ENCODE measurements at places on chromosomes 2 and 18.

DNA sequence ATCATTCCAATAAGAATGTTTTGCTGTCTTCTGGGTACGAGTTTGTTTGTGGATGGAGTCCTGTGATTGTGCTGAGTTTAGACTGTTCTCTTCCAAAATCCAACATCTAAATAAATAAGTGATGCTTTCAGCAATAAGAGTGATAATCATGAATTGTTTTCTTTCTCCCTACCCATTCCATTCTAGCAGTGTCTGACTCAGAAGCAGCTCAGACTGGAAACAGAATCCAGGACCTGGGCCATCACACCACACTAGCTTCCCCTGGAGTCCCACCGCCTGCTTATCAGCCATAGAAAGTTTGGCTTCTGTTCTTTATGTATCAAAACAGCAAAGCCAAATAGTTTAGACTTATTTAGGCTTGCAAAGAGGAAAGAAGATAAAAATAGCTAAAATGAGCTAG is 76.4 kb upstream of the CNGA3 start:
- no peak for DNase-seq

DNA sequence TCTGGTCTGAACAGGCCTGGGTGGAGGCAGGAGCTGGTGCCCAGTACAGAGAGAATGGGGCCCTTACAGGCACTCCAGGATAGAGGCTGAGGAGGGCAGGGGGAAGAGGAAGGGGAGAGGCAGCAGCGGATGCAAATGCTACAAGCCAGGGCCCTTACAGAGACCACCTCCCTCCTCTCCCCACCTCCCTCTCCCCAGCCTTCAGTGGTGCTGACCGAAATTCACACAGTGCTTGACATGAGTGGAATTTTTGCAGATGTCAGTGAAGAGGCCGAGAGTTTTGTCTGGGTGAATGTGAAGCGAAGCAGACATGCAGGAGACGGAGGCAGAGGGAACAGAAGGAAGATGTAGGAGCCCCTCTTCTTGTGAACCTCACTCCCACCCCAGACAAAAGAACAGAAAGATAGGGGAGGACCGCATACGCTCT is 31.9 kb downstream of the CIB4 start:
- no peak for DNase-seq

- DNase-seq: no peak
Measured at GRCh38 chr2:134883552-134884293, 34.9 kb upstream of the CCNT2 start.

GRCh38 chr2:56199492-56199891 is 15.7 kb downstream of the CCDC85A start:
- DNase-seq: no peak

DNA sequence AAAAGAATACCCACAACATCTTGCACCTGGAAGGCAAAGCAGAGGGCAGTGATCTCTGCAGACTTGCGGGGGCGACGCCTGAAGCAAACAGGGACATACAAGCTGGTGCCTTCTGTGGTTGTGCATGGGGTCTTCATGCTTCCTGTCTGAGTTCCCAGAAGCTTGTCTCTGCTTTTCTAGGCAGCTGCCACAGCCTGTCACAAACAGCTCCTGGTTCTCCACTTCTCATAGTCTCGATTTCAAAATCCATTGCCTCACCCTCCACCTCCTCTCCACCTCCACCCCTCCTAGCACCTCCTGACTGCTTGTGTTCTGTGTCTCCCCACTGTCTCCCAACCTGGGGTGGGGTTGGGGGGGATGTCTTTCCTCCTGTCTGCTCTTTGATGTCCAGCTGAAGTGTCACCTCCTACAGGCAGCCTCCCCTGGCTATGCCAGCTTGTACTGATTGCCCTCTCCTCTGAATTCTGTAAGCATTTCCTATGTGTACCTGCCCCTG is 1.7 kb upstream of the PROC start:
- no peak for DNase-seq

DNA sequence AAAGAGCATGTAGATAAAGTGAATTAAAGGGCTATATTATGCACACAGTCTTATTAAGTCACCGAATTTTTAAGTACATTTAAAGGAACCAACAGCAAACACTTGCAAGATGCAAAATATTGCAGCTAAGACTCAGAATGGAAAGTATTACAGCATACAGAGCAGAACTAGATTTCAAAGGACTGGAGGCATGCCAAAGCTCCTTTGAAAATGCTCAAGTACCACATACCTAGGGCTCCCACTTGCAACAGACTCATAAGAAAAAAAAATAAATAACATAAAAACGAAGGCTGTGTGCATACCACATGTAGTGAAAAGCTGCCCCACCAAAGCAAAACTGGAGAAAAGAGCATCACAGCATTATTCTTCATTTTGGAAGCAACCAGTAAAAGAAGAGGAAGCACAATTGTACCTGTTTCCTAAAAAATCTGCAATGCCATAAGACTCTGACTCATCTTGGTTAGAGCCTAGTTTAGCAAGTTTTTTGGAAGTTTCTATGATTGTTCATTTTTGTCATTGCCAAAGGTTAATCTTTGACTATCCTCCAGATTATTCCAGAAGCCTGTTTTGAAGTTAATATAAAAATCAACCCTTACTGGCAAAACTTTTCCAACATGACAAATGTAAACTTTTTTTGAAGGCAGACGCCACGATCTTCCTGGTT is 306.0 kb upstream of the COL3A1 start:
- DNase-seq: no peak

DNA sequence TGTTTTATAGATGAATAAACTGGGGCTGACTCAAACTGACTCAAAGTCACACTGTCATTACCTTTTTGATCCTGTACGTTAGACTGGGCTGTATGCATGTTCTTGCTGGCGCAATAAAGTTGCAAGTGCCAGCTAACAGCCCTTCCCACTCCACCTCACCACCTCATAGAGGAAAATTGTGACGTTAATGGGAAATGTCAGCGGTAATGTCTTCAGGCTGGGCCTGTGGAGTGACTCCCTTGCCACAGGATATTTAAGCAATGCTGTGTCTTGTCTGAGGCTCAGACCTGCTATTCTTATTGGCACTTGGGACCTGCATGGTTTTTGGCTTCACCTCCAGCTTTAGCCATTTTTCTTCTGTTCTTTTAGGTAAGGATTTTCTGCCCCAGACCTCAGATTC is 25.2 kb upstream of the CASP10 start:
- no peak for DNase-seq

- DNase-seq: no peak
Measured at GRCh38 chr2:210873631-210874030, 317.2 kb downstream of the CPS1 start.

- no peak for DNase-seq
Measured at GRCh38 chr2:230660294-230661060, 52.2 kb upstream of the CAB39 start.

- no peak for DNase-seq
Measured at GRCh38 chr2:32617599-32618189, 10.2 kb upstream of the TTC27 start.

- DNase-seq: no peak
Measured at GRCh38 chr18:68284236-68284780, 430.6 kb downstream of the TMX3 start.

GRCh38 chr2:178865999-178866398 is 58.8 kb upstream of the TTN start:
- no peak for DNase-seq

DNA sequence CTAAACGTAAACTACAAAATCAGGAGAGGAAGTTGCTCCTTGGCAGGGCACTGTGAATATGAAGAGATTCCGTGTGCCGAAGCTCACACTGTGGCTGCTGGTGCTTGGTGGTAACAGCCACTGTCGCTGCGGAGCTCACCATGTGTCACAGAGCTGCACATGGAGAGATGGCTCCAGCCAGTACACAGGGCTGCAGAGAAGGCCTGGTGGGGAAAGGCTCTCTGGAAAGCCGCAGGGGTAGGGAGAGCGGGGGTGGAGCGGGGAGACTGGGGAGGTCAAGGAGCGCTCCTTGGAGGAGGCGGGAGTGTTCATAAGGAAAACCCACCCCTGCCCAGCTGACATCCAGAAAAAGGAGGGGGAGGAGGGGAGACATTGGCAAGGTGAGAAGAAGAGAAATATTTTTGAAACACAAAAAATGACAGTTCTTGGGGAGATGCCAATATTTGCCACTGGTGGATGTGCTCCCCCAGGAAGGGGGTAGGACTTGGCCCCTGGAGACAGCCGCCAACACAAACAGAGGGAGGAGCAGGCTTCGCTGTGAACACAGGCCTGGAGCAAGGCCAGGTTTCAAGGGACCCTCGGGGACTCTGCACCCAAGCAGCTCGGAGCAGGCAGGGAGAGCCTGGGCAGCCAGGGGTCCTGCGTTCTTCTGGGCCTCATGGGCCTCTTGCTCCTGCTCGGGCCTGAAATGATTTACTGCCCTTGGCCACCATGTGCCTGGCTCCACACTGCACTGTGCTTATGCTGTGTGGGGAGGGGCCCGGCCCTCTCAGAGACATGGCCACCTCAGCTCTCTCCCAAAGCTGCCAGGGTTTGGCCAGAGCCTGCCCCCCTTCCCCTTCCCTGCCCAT is 102.6 kb upstream of the GLI2 start:
- no peak for DNase-seq

DNA sequence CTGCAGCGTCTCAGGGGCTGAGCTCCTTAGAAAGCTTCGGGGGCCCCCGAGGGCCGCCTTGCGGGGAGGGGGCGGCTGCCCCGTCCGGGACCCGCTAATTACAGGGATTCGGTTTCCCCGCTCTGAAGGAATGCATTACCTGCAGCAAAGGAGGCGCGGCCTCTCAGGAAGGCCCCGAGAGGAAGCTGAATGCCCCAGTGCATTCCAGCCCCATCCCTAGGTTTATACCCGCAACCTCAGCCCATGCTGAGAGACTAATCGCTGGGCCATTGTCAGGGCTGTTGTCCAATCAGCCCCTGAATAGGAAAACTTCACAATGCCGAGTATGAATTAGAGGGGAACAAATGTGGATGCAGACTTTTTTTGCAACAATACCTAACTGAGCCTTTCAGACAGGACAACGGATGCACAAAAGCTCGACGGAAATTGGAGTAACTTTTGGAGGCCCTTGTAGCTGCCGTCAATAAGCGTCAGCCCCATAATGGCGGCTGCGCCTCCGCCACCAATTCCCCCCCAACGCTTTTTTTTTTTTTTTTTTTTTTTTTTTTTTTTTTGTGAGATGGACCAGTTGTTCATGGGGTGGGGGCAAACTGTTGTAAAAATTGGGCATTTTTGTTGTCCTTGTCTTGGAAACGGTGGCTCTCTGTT is 138.6 kb upstream of the SIX3 start:
- no peak for DNase-seq

- no peak for DNase-seq
Measured at GRCh38 chr2:51111532-51111931, 79.6 kb upstream of the NRXN1 start.

GRCh38 chr2:120594856-120595685 is 140.6 kb upstream of the GLI2 start:
- DNase-seq: no peak

- no peak for DNase-seq
Measured at GRCh38 chr18:38941711-38942561, 1376.3 kb upstream of the CELF4 start.

GRCh38 chr2:165055082-165055851 is 99.9 kb upstream of the SLC38A11 start:
- no peak for DNase-seq

- no peak for DNase-seq
Measured at GRCh38 chr18:25895518-25895917, 194.9 kb downstream of the SS18 start.

DNA sequence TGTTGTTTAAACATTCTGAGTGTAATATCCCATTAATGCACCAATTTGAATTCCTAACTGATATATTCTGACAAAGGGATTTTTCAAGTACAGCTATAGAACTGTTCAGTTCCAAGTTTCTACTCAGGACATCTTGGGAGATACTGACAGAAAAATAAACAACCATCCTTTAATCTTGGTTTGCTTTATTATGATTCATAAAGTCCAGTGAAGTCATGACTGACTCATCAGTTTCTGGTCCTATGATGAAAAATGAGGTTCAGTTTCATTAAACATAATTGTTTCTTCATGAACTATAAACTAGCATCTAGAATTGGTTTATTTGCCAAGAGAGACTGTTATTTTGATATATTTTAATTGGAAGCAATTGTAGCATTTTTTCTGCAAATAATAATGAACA is 896.2 kb downstream of the CCDC85A start:
- no peak for DNase-seq

DNA sequence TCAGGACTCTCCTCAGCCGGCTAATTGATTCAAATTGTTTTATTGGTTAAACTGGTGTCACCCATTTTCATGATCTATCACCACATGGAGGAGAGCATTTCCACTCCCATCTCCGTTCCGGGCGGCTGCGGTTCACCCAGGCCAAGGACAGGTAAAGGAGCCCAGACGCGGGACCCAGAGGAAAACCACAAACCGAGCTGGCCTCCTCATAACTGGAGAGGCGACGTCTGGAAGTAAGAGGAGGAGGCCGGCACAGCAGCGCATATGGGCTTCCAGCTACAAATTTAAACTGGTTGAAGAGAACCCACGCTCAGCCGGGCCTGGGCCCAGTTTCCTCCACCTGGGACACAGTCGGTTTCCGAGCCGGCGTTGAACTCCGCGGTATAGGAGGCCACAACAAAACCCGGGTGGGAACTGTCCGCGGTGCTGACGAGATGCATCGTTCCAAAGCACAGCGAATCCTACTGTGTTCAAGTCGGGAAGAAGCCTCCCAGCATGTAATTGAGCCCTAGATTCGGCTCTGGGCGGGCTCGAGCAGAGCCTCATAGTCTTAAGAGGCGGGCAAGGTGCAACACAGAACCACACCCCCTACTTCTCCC is 3.0 kb upstream of the SKOR2 start:
- DNase-seq: peak; percentile 37

DNA sequence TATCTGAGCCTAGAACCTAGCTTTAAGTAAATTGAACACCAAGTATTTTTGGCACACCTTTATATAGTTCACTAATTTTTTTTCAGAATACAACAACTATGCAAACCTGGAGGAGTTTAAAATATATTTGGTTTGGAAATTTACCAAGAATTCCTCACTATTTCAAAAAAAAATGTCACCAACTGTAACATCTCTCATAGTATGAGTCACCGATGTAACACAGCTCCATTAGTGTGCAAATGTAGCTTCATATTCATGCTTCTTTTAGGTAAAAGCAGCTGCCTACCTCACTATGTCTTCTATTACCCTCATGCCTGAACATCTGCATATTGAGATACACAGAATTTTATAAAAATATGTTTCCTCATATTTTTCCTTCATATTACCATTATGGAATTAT is 80.5 kb downstream of the NRXN1 start:
- DNase-seq: no peak

DNA sequence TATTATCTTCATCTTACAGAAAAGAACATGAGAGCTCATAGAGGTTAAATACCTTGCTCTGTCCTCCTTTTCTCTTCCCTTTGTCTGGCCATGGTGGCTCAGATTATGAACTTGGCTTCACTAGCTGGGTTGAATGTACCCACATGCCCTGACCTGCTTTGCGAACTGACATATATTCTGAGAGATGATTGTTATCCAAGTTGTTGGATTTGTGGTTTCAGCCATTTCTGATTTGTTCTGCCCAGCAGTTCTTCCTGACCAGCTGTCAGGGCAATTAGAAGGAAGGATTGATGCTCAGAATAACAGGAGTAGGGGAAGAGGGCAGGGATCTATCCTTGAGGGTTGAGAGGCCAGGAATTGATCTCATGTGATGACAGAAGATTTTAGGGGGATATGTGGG is 236.8 kb upstream of the FAM98A start:
- DNase-seq: no peak

Measured in stimulated activated CD4-positive, alpha-beta T cell treated with anti-CD3 and anti-CD28 coated beads, TNF-alpha, amount 100 ng/mL, for 48 hours (primary cell).